ENCODE measurements at places on chromosomes 12 and 14. TPM values are rescaled to one million over a fixed set of nuclear protein-coding genes. Genes with fewer than 3 reads are reported as not detected.

The GLIPR1 gene
- 96.8 TPM for total RNA-seq

The TAS2R10 gene
- total RNA-seq = 0.74 TPM

The HELB gene
- total RNA-seq = 0.79 TPM

The SINHCAF gene
- total RNA-seq = 74.6 TPM

The RPL41 gene
- total RNA-seq = 3,966 TPM

The CCDC184 gene
- total RNA-seq = 0.07 TPM

The ZNF140 gene
- total RNA-seq = 38.0 TPM

DNA sequence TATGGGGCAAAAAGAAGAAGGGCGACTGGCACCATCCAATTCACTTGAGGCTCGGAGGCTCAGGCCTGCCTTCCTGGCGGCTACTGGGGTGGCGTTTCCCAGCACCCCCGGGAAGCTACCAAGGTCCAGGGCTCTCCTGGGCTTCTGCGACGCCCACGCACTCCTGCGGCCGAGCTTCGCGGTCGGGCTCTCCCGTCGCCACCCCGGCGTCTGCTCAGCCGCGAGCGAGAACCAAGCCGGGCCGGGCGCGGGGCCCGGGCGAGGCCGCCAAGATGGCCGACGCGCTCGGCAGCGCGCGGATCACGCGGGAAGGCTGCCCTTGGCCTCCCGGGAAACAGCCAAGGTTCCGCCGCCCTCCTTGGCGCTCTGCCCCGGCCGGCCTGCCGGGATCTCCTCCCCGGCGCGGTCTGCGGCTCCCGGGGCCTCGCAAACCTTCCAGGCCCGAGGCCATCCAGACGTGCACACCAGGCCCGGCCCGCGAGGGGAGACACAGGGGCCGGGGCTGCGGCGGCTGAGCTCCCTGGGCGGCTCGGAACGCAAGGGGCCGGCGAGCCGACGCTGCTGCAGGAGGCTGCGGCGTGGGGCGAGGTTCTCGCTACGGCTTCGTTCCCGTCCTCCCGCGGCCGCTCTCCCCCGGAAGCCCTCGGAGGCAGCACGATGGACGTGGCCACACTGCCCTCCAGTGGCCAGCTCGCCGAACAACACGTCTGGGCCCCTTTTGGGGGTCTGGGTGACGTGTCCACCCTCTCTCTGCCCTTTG lies 23.5 kb upstream of the ZFP36L1 start:
- no peak for DNase-seq

- peak; percentile 7 for DNase-seq
These were observed 764.3 kb downstream of the NOVA1 start for GRCh38 chr14:25833341-25834126.

DNA sequence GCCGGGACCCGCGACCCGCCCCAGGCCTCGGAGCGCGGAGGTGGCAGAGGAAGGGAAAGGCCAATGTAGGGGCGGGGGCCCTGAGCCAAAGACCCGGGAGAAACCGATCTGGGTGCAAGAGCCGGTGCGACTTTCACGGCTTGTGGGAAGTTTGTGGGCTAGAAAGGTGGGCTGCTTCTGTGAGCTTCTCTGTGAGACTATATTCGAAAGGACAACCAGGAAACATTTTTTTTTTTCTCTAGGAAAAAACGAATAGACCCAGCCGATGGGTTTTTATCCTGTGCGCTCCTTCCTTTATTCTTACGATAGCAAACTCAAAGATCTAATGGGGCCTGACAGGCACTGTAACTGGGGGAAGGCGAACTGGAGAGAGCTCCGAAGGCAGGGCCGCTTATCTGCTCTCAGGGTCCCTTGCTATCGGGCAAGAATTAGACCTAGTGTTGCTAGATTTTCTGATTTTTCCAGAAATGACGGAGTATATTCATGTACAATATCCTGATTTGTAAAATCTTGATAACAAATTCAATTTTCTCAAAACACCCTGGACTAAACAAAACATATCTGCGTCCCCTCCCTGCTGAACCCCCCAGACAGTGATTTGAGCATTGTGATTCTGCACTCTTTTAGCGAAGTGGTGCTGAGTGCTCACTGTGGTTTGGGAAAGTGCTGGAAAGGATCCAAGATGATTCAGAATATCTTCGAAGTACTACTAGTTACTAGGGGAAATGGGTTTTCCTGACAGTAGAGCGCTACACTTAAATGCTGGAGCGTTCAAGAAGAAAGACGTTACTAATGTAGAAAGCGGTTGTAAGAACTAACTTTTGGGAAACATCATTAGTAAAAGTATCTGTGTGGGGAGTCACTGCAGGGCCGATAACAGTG lies 563 bp upstream of the STXBP6 start:
- no peak for DNase-seq

- no peak for DNase-seq
These were observed 17.7 kb upstream of the PLEK2 start for GRCh38 chr14:67429510-67430205.

DNA sequence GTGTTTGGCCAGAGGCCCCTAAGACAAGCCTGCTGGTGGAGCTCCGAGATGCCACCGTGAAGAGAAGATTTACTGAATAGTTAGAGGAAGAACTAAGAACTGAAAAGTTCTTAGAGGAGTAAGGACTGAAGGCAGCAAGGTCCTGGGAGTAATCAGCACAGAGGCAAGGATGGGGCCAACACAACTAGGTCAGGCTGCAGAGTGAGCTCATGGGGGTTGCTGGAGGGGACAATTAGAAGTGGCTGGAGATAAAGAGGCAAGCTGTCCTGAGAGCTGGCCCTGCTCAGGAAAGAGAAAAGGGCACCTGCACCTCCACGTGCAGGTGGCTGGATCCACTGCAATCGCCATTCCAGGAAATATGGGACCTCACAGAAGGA lies 52.7 kb downstream of the NFKBIA start:
- DNase-seq = no peak

DNA sequence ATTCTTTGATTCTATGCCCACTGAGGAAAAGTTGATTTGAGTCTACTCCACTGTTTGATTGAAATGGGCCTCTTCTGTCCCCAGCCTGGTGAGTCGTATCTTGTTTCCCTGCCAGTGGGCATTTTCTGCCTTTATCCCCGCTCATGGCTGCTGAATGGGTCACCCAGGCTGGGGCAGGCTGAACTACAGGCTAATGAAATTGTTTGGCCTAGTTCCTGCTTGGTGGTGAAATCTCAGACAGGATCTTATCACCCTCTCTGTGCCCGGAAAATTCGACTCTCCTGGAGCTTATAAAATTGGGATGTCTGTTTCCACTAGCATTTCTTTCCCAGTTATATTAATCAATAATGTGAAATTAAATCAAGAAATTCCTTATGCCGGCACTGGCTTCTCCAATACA lies 65.0 kb downstream of the CHST11 start:
- no peak for DNase-seq

DNA sequence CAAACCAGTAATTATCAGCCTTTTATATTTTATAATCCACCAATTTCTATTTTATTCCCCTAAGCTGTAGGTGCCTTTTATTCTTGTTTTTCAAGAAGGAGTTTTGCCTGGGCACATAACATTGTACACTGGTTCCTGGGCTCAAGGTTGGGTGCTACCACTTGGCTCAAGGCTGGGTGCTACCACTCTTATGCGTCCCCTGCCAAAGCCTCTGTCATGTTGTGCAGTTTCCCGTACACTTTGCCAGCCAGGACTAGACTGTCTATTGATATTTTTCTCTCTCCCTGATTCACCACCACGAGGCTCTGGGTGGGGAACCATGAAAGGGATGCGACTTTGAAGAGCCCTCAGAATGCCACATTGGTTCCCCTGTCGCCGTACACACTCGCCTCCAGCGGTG lies 52.5 kb upstream of the VASH1 start:
- no peak for DNase-seq

DNA sequence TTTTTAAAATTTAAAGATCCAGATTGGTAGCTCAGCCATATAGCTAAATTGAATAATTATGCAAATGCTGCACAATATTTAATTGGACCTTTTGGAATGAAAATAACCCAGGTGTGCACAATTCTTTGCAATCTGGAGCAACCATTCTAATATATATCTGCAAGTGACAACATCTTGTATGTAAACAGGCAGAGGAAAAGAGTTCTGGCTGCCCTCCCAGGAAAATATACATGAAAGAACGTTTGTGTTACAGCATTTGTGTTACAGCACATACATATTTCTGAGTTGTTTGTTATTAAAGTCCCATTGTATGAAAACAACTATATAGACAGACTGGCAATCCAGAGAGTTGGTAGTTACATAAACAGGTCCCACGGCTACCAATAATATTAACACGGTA lies 377.5 kb downstream of the DIO2 start:
- no peak for DNase-seq

GRCh38 chr12:43982544-43982943 lies 146.7 kb downstream of the TMEM117 start:
- DNase-seq = no peak

DNA sequence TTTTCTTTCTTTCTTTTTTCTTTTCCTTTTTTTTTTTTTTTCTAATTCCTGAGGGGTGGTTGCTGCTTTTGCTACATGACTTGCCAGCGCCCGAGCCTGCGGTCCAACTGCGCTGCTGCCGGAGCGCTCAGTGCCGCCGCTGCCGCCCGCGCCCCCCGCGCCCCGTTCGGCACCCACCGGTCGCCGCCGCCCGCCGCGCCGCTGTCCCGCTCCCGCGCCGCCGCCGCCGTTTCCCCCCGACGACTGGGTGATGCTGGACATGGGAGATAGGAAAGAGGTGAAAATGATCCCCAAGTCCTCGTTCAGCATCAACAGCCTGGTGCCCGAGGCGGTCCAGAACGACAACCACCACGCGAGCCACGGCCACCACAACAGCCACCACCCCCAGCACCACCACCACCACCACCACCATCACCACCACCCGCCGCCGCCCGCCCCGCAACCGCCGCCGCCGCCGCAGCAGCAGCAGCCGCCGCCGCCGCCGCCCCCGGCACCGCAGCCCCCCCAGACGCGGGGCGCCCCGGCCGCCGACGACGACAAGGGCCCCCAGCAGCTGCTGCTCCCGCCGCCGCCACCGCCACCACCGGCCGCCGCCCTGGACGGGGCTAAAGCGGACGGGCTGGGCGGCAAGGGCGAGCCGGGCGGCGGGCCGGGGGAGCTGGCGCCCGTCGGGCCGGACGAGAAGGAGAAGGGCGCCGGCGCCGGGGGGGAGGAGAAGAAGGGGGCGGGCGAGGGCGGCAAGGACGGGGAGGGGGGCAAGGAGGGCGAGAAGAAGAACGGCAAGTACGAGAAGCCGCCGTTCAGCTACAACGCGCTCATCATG lies 654 bp downstream of the FOXG1 start:
- no peak for DNase-seq

GRCh38 chr12:110222433-110222832 lies 58.6 kb upstream of the ATP2A2 start:
- no peak for DNase-seq

GRCh38 chr12:2003676-2004112 lies 563 bp downstream of the DCP1B start:
- no peak for DNase-seq

- DNase-seq = peak; percentile 8
These were observed 54.4 kb downstream of the E2F7 start for GRCh38 chr12:77010691-77011548.

GRCh38 chr14:103543140-103543539 lies 14.1 kb downstream of the TRMT61A start:
- no peak for DNase-seq

- DNase-seq = no peak
These were observed 24.2 kb upstream of the LRP1-AS start for GRCh38 chr12:57171668-57172067.

All from pulmonary artery endothelial cell (primary cell).